Activated CD4-positive, alpha-beta T cell treated with anti-CD3 and anti-CD28 coated beads for 4 hours (primary cell): ENCODE measurements at places on chromosomes 2 and 18.

GRCh38 chr18:34492652-34493051, 217.4 kb upstream of the DTNA start:
- no peak for DNase-seq

- DNase-seq, result no peak
Observed at GRCh38 chr2:232544674-232545073, 5.2 kb downstream of the CHRNG start.

DNA sequence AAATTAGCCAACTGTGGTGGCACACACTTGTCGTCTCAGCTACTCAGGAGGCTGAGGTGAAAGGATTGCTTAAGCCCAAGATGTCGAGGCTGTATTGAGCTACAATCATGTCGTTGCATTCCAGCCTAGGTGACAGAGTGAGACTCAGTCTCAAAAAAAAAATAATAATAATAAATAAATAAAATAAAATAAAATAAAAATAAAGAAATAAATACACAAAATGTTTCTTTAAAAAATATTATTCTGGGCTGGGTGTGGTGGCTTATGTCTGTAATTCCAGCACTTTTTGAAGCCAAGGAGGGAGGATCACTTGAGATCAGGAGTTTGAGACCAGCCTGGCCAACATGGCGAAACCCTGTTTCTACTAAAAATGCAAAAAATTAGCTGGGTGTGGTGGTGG, 272.8 kb downstream of the AGPS start:
- DNase-seq, result no peak

- peak; percentile 78 for DNase-seq
Observed at GRCh38 chr2:25215948-25216679, 47.7 kb upstream of the POMC start.

GRCh38 chr2:174217869-174218268, 30.5 kb downstream of the OLA1 start:
- DNase-seq, result no peak

- DNase-seq, result no peak
Observed at GRCh38 chr2:166202778-166203177, 75.0 kb upstream of the SCN1A start.

GRCh38 chr2:27191070-27191829, 20.6 kb upstream of the ATRAID start:
- DNase-seq, result no peak

DNA sequence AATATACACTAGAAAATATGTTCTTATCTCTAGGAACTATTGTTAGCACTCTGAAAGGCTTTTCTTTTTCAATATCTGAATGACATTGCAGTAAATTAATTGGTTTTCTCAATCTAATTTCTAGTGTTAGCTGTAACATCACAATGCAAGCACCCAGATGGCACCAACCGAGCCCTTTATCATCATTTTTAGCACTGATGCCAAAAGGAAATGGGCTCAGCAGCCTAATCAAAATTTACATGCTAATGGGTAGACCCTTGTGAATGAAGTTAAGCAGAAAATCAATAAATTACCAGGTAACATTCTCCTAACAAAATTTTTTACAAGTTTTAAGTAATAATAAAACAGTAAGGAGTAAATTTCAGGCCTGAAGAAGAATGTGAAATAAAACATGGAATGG, 53.5 kb upstream of the PGAP1 start:
- DNase-seq, result no peak

GRCh38 chr2:163177592-163177991, 339.0 kb upstream of the KCNH7 start:
- no peak for DNase-seq

GRCh38 chr18:46468426-46469180, 188.4 kb downstream of the LOXHD1 start:
- no peak for DNase-seq

- DNase-seq, result no peak
Observed at GRCh38 chr18:31578126-31578525, 13.6 kb upstream of the TTR start.

- DNase-seq, result no peak
Observed at GRCh38 chr2:221908518-221908917, 336.4 kb upstream of the EPHA4 start.
